ENCODE measurements at places on chromosomes 4 and X.
A peak's percentile ranks its signal among the peaks of the same experiment; 100 is the strongest.

DNA sequence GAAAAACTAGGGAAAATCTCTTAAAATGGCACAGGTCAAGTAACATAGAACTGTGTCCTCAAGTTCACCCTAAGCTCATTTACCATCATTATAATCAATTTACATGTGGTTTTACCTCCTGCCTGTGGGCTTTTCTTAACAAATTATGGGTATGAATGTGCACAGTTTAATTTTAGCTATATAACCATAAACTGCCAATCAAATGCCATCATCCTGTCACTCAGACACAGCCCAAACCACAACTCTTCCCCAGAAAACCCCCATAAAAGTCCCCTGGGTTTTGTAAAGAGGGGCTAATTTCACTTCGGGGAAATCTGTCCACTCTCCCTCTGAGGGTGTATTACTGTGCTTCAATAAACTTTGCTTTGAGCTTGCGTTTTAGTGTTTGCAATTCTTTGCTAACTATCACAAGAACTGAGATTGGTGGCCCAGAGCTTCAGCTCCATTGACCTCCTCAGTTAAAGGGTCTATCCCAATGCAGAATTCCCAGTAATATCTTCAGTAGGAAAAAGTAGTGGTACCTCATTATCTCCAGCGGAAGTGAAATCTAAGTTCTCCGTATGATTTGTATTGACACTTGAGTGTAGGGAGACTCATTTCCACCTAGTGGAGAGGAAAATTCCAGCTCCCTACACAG lies 394.6 kb downstream of the SPOCK3 start:
- DNase-seq, result no peak

- no peak for DNase-seq
Observed at GRCh38 chrX:136755411-136755810, 25.3 kb downstream of the ARHGEF6 start.

- no peak for DNase-seq
Observed at GRCh38 chr4:86448871-86449270, 89.0 kb upstream of the MAPK10 start.

- no peak for DNase-seq
Observed at GRCh38 chr4:78767350-78767749, 8.8 kb upstream of the BMP2K start.

GRCh38 chr4:5661237-5661636 lies 47.1 kb downstream of the EVC2 start:
- no peak for DNase-seq

- peak; percentile 80 for DNase-seq
Observed at GRCh38 chr4:140359562-140360427, 13.7 kb upstream of the SCOC start.

DNA sequence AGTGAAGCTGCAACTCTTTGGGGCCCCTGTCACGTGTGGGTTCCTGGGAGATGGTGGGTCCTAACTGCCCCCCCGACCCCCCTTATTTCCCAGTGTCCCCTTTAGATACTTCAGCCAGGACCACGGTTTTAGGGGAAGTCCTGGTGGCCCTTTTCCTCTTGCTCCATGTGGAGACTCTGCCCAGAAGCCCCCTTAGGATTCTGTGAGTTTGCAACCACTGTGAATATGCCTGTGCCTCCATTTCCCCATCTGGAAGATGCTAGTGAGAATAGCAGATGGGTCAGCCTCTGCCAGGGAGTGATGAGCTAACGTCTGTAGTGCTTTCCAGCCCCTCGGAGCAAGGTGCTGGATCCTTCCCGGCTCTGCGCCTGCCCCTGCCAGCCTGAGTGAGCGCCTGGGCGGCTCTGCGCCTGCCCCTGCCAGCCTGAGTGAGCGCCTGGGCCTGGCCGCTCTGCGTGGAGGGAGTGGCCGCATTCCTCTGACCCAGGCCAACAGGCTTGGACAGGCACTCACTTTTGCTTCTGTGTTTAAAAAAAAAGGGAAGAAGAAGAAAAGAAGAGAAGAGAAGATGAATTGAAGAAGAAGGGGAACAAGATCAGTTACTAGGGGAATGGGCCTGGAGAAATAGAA lies 6.7 kb upstream of the CITED1 start:
- no peak for DNase-seq

- no peak for DNase-seq
Observed at GRCh38 chr4:152185786-152186550, 349.9 kb downstream of the FBXW7 start.

- DNase-seq, result no peak
Observed at GRCh38 chrX:9533611-9534010, 68.8 kb downstream of the TBL1X start.

- DNase-seq, result peak; percentile 62
Observed at GRCh38 chr4:76984127-76984526, 34.6 kb downstream of the SEPTIN11 start.

GRCh38 chr4:174451718-174452296 lies 70.5 kb downstream of the HPGD start:
- DNase-seq, result no peak

DNA sequence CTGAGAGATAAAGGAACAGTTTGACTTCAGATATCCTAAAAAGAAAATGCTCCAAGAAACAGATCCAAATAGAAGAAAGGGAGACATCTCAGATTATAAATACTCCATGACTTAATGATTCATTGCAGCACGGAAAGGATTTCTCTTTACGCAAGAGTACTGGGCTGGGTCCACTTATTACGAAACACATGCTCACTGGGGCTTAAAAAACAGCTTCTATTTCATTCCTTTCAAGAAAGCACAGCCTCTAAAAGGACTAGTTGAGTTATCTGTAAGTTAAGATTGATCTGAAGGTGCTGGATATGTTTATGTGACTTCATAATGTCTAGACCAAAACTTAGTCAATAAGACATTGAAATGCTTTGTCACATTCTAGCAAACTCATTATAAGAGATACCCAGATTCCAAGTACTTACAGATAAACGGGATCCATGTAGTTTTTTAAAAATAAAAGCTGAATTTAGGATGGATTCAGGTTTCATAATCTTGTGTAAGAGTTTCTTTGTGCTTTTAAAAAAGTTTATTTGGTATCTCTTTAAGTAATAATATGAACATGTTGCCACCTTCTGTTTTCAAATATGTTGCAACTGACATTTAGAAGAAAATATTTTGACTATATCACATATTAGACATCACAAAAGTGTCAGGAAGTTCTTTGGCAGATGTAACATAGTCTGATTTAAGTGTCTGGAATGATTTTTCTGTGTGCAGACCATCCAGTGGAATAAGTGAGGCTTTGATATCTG lies 109.5 kb upstream of the MYOZ2 start:
- peak; percentile 77 for DNase-seq

GRCh38 chr4:105686571-105686970 lies 21.9 kb downstream of the INTS12 start:
- DNase-seq, result no peak

DNA sequence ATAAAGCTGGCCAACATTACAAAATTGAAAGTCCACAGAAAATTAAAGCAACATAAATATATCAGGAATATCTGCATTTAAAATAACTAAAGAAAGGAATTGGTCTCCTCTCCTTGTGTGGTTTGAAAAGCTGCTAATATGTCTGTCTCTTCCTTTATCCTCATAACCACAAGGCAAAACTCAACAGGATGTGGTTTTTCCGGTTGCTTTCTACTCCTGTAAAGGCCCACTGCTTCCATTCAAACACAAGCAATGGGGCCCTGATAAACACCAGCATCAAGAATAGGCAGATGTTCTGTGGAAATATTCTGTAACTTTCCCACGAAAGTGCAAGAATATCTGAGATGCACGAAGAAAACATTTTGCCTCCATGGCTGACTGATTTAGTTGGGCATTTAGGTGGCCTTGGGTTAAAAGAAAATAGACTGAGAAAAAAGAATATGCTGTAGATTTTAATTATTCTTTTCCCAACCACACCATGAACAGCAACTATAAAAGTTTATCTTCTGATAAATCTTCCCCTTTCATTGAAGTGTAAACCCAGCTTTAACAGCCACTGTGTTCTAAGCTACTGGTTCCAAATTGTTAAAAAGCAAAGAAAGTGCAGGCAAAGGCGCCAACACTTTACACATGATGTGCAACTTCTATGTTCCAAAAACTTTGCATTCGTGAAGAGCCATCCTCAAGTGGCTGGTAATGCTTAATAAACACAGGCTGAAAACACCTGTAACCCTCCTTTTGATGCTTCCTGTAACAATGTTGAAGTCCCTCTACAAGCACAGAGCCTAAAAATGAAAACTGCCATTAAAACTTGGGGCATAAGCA lies 50.5 kb upstream of the NDST3 start:
- peak; percentile 5 for DNase-seq

DNA sequence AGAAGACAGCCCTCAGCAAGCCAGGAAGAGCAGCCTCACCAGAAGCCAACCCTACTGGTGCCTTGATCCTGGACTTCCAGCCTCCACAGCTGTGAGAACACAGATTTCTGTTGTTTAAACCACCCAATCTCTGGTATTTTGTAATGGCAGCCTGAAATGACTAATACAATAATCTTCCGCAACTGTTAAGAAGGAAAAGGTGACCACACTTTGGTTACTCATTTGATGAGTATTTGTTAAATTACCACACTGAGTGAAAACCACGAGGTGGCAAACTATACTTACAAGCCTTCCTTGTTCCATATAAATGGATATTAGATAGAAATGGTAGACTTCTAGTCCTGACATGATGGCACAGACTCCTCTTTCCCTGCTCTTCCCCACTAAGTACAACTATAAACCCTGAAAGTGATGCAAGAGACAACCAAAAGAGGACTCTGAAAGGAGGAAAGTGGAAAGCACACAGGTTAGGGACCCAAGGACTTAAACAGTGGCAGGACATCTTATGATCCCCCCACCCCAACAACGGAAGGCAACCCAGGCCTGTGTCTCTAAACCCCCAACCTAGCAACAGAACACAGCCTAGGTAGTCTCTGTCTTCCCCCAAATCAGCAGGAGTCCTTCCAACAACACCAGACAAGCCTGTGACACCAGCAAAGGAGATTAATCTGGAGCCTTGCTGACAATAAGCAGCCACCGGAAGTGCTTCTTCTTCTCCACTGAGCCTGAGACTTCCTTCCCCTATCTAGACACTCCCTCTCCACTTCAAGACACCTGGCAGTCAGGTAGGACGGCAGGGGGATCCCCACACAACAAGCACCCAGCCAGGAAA lies 12.3 kb downstream of the ZNF182 start:
- peak; percentile 60 for DNase-seq

DNA sequence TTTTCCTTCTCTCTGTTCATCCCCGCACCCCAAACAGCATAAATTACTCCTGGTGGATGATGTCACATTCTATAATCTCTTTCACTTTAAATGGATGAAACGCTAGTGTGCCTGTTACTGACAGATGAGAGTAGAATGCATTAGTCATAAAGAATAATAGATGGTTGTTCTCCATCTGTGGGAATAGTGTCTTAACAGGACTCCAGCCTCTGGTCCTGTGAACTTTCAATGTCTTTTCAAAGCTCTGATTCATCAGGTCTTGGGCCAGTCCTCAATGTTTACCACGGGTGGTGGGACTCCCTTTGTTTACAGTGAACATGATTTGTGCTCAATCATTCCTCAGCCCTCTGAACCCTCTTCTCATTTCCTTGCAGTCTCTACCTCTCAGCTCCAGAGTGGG lies 182.6 kb downstream of the GABRB1 start:
- DNase-seq, result peak; percentile 92

- no peak for DNase-seq
Observed at GRCh38 chr4:142077048-142077447, 440.7 kb downstream of the IL15 start.

DNA sequence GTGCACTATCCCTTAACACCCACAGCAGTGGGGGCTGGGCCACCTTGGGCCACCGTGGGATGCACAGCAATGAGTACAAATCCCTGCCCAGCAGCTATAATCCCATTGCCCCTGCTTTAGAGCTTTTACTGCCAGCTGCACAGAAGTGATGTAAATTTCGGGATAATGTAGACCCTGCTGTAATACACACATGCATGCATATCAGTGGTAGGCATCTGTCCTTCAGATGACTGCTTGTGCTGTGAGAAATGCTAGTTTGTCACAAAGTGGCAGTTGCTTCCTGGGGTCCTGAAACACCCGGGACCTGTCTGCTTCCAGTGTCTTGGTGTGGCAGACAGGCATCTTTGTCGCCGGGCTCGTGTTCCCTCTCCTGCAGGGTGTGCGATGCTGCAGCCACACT lies 14.1 kb downstream of the NSG1 start:
- no peak for DNase-seq

DNA sequence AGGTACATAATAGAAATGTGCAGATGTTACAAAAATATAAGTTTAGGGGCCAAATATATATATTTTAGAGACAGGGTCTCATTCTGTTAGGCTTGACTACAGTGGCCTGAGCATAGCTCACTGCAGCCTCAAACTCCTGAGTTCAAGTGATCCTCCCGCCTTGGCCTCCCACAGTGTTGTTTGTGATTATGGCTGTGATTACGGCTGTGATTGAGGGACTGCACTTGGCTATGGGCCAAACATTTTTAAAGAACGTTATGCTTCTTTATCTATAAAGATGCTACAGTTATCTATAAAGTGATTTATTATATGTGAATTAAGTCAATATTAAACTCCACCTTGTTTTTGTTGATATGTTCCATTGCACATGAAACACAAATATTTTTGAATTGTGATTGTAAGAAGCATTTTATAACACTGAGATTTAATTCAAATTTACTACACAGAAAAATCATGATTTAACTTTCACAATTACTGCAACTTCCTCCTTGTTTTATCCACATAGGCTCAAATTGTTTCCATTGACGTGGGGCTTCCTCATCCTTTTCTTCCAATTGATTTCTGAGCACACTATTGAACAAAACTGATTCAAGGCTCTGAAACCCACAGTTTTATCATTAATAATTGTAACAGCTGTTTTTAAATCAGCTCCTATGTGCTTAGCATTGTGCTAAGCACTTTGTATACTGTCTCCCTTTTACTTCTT lies 68.4 kb upstream of the BMPR1B start:
- no peak for DNase-seq

GRCh38 chrX:151966236-151966635 lies 8.2 kb downstream of the GABRE start:
- DNase-seq, result no peak

GRCh38 chr4:19722404-19722803 lies 529.3 kb upstream of the SLIT2 start:
- no peak for DNase-seq

- peak; percentile 3 for DNase-seq
Observed at GRCh38 chrX:139691843-139692505, 16.0 kb downstream of the MCF2 start.

- DNase-seq, result no peak
Observed at GRCh38 chrX:9683350-9683749, 82.3 kb downstream of the GPR143 start.

DNA sequence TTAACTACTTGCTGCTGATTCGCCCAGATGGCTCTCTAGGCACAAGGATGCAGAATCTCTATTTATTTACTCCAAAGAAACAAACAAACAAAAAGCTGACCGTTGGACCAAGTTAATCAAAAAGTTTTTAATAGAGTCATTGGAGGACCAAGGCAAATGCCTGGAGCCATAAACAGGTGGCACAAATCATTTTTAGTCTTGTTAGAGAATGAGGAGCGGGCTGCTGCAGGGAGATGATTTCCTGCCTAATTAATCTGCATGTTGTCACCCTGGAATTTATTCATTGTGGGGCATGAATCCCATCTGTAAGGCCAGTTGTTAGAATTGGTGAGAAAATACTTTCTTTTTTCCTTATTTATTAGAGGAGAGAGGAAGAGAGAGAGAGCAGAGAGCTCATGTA lies 147.4 kb upstream of the GATB start:
- DNase-seq, result no peak
